CD4-positive, alpha-beta T cell treated with Interleukin-17A for 4 hours (primary cell): ENCODE measurements at places on chromosomes 4 and X.

DNA sequence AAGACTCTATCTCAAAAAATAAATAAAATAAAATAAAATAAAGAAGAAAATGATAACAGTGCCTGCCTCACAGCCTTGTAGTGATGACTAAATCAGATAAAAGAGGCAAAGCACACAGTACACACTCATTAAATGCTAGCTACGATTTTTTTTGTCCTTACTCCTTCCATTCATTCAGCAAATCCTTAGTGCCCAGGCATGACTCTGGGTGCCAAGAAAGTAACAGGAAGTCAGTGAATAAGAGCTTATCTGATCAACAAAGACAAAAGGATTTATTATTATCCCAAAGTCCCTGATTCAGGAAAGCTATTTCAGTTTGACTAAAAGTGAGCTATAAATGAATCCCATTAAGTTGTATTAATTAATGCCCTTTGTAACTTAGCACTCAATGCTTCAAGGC lies 92.7 kb downstream of the SH3KBP1 start:
- DNase-seq: no peak

- DNase-seq: no peak
Measured at GRCh38 chrX:53930515-53931380, 113.5 kb downstream of the PHF8 start.

DNA sequence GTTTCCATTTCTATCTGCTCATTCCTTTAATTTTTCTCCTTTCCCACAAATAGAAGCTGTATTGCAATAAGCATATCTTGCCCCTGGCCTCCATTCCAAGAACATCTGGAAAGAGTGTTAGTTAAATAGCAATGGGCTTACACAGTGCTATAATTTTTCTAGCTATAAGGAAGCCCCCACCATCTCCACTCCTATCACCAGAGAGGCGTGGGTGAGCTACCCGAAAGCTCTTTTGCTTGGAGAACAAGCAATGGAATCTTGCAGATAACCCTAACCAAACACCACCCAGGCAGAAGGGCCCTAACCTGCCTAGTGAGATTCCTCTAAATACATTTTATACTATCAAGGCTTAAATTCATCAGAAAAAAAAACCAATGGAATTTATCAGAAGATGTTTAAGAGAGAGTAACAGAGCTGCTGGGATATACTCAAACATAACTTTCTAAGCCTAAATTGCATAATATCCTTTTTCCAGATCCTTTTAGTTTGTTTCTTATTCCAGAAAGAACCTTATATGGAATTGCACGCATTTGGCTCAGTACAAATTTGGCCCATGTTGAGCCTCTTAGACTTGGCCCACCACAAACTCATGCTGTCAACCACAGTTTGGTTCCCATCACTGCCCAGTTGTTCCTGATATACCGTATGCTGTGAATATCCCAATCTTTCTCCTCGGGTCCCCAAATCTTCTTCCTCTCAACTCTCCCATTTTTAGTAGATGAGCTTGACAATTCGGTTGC lies 91.6 kb upstream of the PLAC1 start:
- DNase-seq: no peak

DNA sequence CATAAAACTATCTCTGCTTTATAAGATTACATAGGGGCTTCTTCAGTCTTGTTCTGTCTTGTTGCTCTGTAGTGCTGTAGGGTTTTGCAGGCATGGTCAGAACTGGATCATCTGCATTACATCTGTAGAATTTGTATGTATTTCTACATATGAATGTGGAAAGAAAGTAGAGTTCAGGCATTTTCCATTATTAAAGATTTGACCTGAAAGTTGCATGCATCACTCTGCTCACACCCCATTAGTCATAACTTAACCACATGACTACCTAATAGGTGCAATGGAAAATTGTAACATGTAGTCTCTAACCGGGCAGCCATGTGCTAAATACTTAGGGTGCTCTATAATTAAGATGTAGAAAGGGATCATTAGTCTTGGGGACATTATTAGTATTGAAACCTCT lies 45.7 kb upstream of the AGA start:
- DNase-seq: no peak

GRCh38 chr4:150136481-150136880 lies 58.2 kb downstream of the DCLK2 start:
- no peak for DNase-seq

- DNase-seq: no peak
Measured at GRCh38 chrX:40147971-40148370, 50.2 kb upstream of the BCOR start.

DNA sequence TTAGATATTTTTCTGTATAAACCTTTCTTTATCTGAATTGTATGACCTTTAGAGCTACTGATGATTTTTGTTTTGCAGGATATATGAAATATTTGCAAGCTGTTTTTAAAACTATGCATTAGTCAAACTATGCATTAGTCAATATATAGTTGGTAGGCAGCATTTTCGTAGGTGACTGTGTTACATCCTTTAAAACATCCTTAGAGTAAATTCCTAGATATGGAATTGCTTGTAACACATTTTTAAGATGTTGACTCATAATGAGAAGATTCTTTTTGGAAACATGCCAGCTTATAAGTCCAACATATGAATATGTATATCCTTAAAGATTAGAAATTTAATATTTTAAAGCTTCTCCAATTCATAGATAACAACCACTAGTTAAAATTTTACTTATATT lies 1768.5 kb downstream of the PCDH7 start:
- no peak for DNase-seq

- no peak for DNase-seq
Measured at GRCh38 chr4:139890816-139891215, 225.2 kb downstream of the MGST2 start.

- no peak for DNase-seq
Measured at GRCh38 chrX:83416273-83416672, 91.8 kb upstream of the POU3F4 start.

- DNase-seq: no peak
Measured at GRCh38 chr4:150259861-150260567, 181.8 kb downstream of the DCLK2 start.

- no peak for DNase-seq
Measured at GRCh38 chrX:97882306-97882705, 998.6 kb downstream of the RPA4 start.

DNA sequence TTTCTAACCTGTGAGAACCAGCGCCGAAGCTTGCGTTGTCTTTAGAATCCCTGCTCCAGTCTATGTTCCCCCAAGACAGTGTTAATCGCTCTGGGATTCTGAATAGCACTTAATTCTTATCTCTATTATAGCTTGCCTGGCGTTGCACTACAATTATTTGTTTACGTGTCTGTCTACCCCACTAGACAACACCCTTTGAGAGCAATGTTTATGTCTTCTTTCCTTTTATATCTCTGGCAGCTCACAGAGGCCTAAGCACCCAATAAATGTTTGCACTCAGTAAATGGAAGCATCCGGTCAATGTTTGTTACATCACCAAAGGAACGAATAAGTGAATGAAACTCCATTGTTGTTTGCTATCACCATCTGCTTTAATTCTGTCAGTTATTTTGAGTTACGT lies 4.8 kb upstream of the NHS start:
- DNase-seq: no peak
